ENCODE measurements at places on chromosomes 1 and 21.
A peak's percentile ranks its signal among the peaks of the same experiment; 100 is the strongest.

GRCh38 chr1:11518791-11519628, 40.1 kb downstream of the DISP3 start:
- no peak for DNase-seq

DNA sequence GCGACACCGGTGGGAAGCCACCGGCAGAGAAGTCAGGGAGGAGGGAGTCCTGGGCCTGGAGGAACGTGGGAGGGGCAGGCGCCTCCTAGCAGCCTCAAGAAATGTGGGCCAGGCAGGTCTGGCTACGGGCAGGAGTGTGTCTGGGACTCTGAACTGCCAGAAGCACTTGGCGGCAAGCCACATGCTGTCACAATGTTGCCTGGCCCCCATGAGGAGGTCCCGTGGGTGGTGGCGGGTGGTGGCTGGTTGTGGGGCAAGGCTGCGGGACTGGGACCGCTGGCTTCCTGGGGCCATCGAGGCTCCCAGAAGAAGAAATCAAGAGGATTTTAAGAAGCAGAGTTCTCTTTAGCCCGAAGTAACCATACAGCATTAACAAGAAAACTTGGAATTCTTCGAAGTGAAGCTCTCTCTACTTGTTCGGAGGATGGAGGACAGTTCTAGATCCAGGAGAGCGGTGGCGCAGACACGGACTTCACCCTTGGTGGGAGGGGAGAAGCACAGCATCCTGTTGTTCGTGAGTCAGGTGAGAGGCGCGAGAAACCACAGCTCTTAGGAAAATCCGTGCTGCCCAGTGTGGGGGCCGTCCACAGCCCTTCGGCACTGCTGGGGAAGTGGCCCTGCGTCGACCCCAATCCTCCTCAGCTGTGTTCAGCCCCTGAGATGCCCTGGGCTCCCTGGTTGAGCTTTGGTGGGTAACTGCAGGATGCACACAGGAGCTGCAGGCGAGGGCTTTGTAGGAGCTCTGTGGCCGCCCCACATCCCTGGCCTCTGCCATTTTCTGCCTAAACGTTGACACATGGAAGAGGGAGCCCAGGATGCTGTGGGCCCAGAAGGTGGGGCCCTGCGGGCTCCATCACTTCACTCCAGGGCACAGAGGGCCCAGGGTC, 12.4 kb downstream of the SKI start:
- no peak for DNase-seq

- DNase-seq = no peak
Measured at GRCh38 chr1:218671573-218671972, 326.4 kb downstream of the TGFB2 start.

- DNase-seq = no peak
Measured at GRCh38 chr1:205192287-205192686, 19.2 kb downstream of the DSTYK start.

DNA sequence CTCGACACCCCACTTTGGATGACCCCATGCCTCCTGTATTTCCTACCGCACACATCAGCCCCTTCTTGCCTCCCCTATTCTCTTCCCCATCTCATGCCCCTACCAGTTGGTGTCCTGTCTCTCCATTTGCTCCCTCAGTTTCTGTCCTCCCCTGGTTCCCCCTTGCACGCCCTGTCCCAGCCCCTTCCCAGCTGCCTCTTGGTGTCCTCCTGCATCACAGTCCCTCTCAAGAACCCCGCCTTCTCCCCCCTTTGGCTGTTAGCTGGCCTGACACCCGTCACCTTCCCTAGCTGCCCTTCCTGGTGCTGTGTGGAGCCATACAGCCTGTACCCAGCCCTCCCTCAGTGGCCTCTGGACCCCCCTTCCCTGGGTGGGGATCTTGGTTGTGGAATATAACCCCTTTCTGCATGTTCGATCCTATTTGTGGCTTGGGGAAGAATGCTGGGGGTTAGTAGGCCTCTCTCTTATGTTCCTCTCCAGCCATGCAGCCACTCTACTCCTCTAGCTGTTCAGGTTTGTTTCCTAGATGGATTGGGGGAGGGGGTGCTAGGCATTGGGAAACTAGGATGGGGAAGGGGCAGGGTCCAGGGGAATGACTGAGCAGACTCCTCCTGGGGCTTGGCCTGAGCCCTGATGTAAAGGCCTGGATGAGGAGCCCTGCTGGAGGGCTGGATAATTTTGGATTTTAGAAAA, 41.4 kb upstream of the NFASC start:
- no peak for DNase-seq

GRCh38 chr1:219085082-219085481, 88.6 kb upstream of the LYPLAL1 start:
- no peak for DNase-seq

DNA sequence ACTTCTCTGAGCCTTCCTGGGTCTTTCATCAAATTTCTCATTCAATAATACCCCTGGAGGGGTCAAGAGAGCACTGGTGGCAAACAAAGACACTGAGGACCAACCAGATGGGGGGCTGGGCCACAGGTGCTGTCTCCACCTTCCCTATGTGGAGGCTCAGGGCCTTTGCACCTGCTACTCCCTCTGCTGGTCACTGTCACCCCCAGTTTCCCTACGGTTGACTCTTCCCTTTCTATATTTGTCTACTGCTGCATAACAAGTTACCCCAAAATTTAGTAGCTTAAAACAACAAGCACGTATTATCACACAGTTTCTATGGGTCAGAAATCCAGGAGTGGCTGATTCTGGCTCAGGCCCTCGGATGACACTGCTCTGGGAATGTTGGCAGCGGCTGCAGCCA, 138.8 kb upstream of the RUNX3 start:
- DNase-seq = peak; percentile 41

DNA sequence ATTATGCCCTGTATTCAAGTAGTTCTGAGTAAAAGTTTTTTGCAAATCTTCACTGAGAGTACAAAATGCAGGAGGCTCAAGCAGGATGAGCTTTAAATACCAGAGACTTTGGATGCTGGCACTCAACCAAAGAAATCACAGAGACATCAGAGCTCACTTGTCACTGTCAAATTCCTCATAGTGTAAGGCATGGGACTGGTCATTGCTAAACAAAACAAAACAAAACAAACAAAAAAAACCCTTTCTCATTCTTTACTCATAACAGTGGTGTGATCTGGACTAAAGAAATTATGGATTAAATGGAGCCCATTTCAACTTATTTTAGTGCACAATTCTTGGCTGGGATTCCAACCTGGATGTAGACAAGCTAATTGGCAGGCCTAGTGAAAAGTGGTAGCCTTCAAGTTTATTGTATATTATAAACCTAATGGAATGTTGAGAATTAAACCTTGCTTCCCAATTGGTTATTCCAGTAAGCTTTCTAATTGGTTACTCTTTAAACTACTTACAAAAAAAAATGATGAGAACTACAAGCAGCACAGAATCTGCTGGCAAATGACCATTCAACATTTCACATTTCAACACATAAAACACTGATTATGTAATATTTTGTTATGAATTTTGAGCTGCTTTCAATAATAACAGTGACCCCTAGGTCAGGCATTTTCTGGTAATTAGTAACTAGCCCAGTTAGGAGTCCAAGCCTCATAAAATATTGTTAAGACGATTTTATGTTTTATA, 30.6 kb upstream of the NEK7 start:
- no peak for DNase-seq

DNA sequence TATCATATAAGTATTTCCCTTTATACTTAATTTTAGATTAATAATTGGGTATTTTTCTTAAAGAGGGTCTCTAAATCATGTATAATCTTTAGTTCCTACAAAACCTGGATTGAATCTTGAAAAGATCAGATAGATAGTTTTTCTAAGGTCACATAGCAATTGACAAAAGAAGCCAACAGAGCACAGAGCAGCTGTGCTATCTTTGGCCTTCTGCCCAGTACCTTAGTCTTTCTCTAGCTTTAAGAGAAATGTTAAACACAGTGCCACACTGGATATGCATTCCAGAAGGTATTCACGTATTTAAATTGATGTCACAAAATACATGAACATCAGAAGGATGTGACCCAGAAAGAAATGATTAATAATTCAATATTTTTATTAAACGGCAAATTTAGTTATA, 86.8 kb downstream of the C21orf91 start:
- no peak for DNase-seq

DNA sequence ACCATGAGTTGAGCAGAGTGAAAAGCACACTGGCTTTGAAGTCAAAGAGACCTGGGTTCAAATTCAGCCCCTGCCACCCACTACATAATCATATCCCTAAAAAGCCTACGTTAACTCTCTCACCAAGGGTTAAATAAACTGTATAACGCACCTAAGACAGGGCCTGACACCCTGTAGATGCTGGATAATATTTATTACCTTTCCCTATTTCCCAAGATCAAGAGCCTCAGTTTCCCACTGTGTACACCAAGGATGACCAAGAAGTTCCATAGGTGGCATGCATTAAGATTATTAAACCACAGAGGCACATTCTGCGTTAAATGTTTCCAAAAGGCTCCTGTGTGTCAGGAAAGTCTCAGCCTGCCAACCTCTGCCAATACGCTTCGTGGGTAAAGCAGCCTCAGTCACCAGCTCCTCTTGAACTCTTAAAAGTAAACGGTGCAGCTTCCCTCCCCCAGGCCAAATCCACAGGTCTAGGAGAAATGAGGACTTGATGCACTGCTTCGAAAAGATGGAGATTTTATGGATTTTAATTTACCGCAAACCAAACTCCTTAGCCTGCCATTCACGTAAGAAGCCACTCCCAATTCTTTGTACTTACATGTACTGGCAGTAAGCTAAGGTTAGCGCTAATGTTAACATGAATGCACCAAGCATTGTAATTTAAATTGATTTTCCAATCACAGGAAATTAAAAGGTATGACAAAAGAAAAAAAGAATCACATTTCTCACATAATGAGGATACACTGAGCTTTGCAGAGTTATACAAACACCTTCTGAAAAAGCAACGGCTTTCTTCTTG, 2.6 kb downstream of the USP24 start:
- no peak for DNase-seq

- DNase-seq = no peak
Measured at GRCh38 chr21:46057111-46057709, 40.7 kb upstream of the COL6A2 start.

GRCh38 chr21:39321424-39321823, 8.0 kb upstream of the BRWD1 start:
- DNase-seq = no peak

- peak; percentile 21 for DNase-seq
Measured at GRCh38 chr1:109392037-109392787, 5.5 kb downstream of the SORT1 start.

GRCh38 chr1:170874671-170875070, 60.7 kb upstream of the MROH9 start:
- no peak for DNase-seq

- DNase-seq = no peak
Measured at GRCh38 chr1:52727114-52727586, 897 bp downstream of the ZYG11B start.

DNA sequence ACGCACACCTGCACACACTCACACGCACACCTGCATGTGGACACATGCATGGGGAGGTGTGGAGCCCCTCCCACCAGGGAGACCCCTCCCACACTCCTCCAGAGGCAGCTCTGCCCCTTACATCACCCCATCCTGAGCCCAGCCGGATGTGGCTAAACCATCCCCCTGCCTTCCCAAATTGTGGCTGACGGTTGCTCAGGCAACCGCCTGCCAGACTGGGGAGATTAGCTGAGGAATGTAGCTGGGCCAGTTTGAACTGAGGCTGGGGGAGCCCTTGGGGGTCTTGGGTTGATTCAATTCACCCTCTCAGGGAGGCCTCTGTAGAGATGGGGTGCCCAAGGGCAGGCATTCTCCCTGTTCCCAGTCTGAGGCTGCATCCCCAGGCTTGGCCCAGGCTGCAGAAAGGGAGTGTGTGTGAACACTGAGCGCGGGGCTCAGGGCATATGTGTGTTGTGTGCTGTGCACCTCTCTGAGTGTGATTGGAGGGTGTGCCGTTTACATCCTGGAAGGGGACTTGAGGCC, 12.9 kb downstream of the PTPRU start:
- DNase-seq = no peak

DNA sequence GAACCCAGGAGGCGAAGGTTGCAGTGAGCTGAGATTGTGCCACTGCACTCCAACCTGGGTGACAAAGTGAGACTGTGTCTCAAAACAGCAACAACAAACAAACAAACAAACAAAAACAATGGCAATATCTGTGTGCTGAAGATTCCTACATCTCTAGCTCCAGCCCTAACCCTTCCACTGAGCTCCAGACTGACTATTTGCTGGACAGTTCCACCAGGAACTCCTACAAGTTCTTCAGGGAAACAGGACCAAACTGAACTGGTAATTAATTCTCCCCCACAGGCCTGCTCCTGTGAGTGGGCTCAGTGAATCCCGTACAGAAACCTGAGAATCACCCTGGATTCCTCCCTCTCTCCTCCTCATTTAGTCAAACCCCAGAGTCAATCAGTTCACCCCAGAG, 1.5 kb downstream of the SERPINC1 start:
- no peak for DNase-seq

DNA sequence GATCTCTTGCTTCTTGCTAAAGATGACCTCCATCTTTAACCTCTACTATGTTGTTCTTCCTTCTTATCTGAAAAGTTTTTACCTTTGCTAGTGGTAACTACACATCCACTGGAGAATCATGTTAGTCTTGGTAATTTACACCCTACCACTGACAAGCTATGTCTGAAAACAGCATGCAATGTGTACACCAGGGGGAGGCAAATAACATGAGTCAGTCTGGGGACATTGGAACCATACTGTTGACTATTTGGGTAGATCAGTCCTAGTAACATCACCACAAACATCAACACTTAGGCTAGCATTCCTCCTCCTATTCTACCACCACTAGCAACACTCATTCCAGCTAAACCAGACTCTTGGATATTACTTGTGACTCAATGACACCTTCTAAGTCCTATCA, 549.0 kb downstream of the KCNT2 start:
- DNase-seq = no peak

DNA sequence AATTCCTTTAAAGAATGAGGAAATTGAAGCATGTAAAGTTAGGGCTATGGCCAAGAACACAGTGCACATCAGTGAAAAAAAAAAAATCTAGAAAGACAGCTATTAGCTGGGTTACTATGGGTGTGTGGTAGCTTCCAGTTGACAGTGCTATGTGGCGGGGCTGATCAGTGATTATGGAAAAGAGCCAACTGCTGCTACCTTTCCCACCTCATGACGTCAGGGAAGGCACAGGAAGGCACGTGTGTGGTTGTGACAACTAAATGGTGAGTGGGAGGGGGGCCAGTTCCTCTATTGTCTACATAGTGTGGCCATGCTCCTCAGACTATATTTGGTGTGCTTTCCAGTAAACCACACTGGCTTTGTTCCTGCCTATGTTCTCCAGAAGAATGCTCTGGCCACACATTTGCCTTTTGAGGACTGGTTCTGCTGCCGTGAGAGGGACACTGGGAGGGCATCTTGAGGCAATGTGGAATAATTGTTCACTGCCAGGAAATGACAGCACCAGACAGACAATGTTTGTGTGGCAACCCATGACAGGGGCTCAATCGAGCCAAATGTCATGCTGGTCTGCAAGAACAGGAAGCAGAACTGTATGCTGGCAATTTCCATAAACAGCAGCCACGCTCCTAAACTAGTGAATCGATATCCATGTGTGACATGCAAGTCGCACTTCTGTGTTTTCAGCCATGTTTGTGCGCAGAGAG, 3.0 kb upstream of the SDE2 start:
- DNase-seq = peak; percentile 67

- no peak for DNase-seq
Measured at GRCh38 chr1:224831501-224831900, 98.0 kb upstream of the DNAH14 start.

- no peak for DNase-seq
Measured at GRCh38 chr1:167460836-167461235, 57.5 kb downstream of the CD247 start.

GRCh38 chr1:1205769-1206375, 520 bp downstream of the TNFRSF18 start:
- DNase-seq = peak; percentile 88

Measured in RPMI8226 (cell line).